HepG2 (cell line): ENCODE measurements at places on chromosomes 4 and X.

GRCh38 chrX:7115557-7115956, 32.0 kb upstream of the STS start:
- no peaks in the 10 kb centered on the region for H3K36me3 ChIP-seq
- no peak overlapping the region for H3K4me3 ChIP-seq
- H3K4me1 ChIP-seq, result peaks cover 10% of the 10 kb centered on the region

- no peak overlapping the region for H3K4me3 ChIP-seq
- H3K27me3 ChIP-seq, result no peaks in the 10 kb centered on the region; the same call in 1 of the 2 replicates
- DNase-seq, result no peak
- no peaks in the 10 kb centered on the region for H3K36me3 ChIP-seq
- H3K27ac ChIP-seq, result no peak overlapping the region
- H3K4me1 ChIP-seq, result no peaks in the 10 kb centered on the region
These were observed 14.3 kb upstream of the IL21 start for GRCh38 chr4:122635205-122635604.

- no peak overlapping the region for H3K4me3 ChIP-seq
- H3K27ac ChIP-seq, result no peak overlapping the region
- H3K36me3 ChIP-seq, result no peaks in the 10 kb centered on the region
- H3K27me3 ChIP-seq, result no peaks in the 10 kb centered on the region
These were observed 123.5 kb downstream of the CHRNA9 start for GRCh38 chr4:40458683-40459082.

DNA sequence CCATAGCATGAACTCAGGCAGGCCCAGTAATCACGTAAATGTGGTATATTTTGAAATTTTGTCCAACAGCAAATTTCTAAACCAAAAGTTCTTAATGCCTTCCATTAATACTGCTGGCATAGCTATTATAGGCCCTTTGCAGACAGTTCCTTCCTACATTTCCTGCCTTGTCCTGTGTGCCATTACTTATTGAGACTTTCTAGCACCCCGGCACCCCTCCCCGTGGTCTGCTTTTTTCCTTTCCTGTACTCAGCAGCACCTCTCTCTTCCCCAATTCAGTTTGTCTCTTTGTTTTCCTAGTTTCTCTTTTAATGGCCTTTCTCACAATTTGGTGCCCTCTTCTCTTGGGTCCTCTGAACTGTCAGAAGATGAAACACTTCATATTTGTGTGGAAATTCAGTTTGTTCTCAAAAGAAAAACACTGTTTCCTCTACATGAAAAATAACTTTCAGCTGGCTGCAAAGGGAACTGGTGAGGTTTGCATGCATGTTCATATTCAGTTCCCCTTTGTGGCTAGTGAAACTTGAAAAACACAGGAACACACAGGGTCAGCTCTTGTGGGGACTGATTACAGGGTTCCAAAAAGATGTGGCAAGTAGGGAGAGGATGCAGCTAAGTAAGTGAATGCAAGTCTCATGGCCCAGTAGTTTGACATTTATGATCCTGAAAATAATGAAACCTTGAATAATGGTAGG, 17.1 kb downstream of the GPR34 start:
- no peak overlapping the region for H3K27ac ChIP-seq
- no peaks in the 10 kb centered on the region for H3K27me3 ChIP-seq
- H3K36me3 ChIP-seq, result no peaks in the 10 kb centered on the region
- no peak for DNase-seq
- no peak overlapping the region for H3K4me3 ChIP-seq
- no peaks in the 10 kb centered on the region for H3K4me1 ChIP-seq

- peaks cover 28% of the 10 kb centered on the region for H3K4me1 ChIP-seq
- H3K27me3 ChIP-seq, result no peaks in the 10 kb centered on the region
- H3K27ac ChIP-seq, result peak overlapping the region; percentile 93
- H3K4me3 ChIP-seq, result peak overlapping the region; percentile 83; the same call in 1 of the 2 replicates
These were observed 646 bp upstream of the SLC7A11 start for GRCh38 chr4:138242834-138243156.

DNA sequence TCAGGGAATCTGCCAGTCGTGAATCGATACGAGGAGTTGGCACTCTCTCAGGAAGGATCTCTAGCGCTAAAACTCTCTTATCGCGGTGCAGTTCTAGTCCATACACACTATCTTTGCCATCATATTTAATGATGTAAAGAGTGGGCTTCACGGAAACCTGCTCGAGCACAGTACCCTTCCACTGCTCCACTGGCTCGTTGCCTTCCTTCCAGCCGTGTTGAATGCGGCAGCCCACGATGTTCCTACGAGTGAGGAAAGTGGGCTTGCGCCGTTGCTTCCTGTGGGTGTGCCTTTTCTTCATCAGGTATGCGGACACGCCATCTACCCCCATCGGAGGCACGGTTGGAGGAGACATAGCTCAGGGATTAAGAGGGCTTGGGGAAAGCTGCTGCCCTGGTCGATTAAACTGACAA, 661 bp downstream of the SPIN4 start:
- peak overlapping the region; percentile 73 for H3K27ac ChIP-seq
- peaks cover 13% of the 10 kb centered on the region; the same call in 1 of the 2 replicates for H3K4me1 ChIP-seq
- H3K36me3 ChIP-seq, result no peaks in the 10 kb centered on the region
- peak overlapping the region; percentile 66; the same call in 1 of the 2 replicates for H3K4me3 ChIP-seq

DNA sequence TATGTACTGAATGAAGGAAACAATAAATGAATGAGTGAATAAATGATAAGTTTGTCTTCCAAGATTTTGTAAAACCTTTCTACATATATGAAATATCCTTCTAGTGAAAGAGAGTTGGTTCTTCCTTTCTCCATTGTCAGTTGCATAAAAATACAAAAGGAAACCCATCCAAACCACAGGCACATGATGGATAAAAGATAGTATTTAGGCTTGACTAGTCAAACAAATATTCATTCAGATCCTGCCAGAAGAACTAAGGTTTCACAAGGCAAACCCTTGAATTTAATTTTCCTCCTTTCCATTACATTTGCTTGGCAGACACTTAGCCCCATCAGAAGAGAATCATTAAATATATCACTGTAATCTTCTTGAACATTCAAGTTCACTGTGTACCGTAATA, 208.4 kb downstream of the COL25A1 start:
- H3K27me3 ChIP-seq, result no peaks in the 10 kb centered on the region
- H3K36me3 ChIP-seq, result no peaks in the 10 kb centered on the region
- H3K4me1 ChIP-seq, result no peaks in the 10 kb centered on the region

DNA sequence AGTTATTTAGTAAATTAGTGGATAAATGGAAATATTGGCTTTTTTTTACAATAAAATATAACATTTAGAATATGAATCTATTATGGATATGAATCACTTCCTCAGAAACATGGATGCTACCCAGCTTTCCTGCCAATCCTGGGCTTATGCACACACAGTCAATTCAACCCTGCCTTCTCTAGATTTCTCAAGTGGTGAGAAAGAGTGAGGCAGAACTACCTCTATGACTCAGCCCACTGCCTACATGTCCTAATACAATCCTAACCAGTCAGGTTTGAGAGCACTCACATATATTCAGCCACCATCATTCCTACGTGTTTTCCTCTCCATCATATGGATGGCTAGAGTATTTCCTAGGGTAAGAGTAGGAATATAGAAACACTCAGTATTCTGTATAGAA, 91.1 kb upstream of the ANKRD50 start:
- no peaks in the 10 kb centered on the region for H3K36me3 ChIP-seq
- H3K4me3 ChIP-seq, result no peak overlapping the region
- H3K27ac ChIP-seq, result no peak overlapping the region
- no peak for DNase-seq

GRCh38 chr4:175054980-175055379, 136.8 kb downstream of the ADAM29 start:
- no peaks in the 10 kb centered on the region for H3K4me1 ChIP-seq
- no peak overlapping the region for H3K4me3 ChIP-seq
- H3K27ac ChIP-seq, result no peak overlapping the region
- H3K27me3 ChIP-seq, result no peaks in the 10 kb centered on the region
- no peaks in the 10 kb centered on the region for H3K36me3 ChIP-seq

- H3K4me1 ChIP-seq, result peaks cover 19% of the 10 kb centered on the region
- no peaks in the 10 kb centered on the region for H3K27me3 ChIP-seq
- DNase-seq, result no peak
- H3K27ac ChIP-seq, result no peak overlapping the region
- no peaks in the 10 kb centered on the region for H3K36me3 ChIP-seq
- H3K4me3 ChIP-seq, result no peak overlapping the region
These were observed 12.1 kb upstream of the TAPT1 start for GRCh38 chr4:16238327-16238726.

GRCh38 chrX:38878641-38879340, 77.5 kb downstream of the MID1IP1 start:
- DNase-seq, result no peak
- no peak overlapping the region for H3K4me3 ChIP-seq
- no peaks in the 10 kb centered on the region for H3K27me3 ChIP-seq
- H3K36me3 ChIP-seq, result no peaks in the 10 kb centered on the region

DNA sequence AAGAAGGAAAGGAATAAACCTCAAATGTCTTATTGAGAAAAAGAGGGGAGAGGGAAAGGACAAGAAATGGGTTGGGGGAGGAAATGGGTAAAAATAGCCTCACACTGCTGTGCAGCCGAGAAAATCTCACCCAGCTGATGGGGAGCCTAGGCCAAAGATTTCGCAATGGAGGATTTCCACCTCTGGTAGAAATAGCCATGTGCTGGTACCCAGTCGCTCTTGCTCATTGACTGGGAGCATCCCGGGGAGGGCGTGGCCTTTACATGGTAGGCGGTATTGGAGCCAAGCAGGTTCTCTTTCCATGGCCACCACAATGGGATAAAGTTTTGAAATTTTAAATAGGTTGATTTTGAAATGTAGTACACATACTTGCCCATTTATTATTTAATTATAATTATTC, 255.1 kb upstream of the LDB2 start:
- H3K36me3 ChIP-seq, result no peaks in the 10 kb centered on the region
- no peaks in the 10 kb centered on the region for H3K4me1 ChIP-seq
- H3K27me3 ChIP-seq, result 0 out of 3 replicates have a peak, but pooled peaks cover 2% of the 10 kb centered on the region
- no peak overlapping the region for H3K27ac ChIP-seq
- H3K4me3 ChIP-seq, result no peak overlapping the region
